Stimulated activated CD8-positive, alpha-beta memory T cell treated with anti-CD3 and anti-CD28 coated beads, Interleukin-15, amount 100 ng/mL, for 48 hours (primary cell): ENCODE measurements at places on chromosomes 5 and 9.

GRCh38 chr9:26773056-26773455 lies 119.5 kb downstream of the CAAP1 start:
- no peak for DNase-seq

DNA sequence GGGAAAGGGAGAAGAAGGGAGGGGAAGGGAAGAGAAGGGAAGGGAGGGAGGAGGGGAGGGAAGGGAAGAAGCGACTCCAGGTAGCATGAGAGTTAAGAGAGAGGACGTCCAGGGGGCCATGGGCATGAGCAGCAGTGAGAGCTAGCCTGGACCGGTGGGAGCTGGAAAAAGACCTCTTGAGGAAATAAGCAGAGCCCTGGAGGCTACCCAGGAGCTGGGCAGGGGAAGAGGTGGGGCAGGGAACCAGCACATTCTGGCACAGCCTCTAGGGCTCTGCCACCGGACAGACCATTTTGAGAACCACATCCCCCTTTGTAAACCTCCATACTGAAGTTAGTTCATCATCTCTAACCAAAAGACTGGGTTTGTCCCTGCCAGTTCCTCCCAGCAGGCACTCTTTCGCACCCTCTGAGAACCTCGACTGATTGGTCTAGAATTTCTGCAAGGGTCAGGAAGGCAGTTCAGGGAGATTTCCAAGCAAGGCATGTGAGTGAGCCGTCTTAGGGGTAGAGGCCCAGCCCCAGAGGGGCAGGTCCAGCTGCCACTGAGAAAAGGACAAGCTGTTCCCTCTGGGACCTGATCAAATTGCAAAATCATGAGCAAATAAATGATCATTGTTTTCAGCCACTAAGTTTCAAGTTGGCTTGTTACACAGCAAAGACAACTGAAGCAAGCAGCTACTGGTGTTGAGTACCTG lies 11.6 kb downstream of the NAIF1 start:
- no peak for DNase-seq

DNA sequence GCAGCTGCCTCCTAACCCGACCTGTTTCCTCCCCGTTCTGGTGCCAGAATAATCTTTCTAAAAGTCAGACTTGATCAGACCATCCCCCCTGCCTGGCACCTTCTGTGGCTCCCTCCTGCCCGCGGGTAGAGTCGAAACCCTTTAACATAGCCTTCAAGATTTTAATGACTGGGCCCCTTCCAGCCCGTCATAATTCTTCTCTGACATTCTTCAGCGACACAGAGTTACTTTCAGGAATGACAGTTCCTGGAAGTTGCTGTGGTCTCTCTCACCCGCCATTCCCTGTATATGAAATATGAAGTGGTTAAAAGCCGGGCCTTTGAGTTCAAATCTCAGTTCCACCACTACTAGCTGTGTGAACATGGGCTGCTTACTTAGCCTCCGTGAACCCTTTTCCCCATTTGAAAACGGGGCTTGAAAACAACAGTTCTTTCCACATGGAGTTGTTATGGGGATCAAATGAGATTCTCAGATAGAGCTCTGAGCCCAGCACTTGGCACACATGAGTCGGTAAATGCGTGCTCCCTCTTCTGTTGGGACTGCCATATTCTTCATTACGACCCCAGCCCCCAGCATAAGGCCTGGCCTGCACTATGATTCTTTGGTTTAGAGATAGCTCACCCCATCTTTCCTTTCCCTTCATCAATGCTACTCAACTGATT lies 737 bp downstream of the NANS start:
- DNase-seq: no peak

DNA sequence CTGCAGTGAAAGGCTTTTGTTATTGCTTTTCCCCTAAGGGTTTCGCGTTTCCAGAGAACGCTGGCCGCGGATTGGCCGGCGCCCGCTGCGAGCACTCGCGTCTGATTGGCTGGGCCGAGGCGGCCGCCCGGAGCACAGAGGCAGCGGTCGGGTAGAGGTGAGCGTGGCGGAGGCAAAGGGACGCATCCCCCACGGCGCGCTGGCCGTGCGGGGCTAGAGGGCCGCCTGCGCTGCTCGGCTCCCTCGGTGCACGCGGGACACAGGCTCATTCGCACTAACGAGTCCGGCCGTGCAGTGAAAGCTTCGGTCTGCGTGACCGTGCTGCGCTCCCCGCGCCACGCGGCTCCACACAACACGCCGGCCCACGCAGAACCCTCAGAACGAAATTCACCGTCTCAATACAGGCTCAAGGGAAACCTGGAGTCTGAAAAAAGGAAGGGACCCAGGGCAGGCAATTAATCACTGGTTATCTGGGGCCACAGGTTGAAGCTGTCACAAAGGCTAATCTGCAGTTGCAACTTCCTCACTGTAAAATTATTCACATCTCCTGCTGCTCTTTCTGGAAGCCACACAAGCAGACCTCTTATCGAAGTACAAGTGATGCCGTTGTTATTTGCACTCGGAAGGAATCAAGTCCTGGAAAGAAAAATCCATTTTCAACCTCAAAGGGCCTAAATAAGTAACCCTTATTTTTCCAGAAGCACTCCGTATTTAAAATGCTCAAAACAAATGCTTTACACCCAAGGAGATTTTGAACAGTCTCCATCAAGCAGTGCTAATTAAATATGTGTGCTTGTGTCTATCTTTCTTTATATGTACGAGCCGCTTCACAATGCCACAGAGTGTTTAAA lies 94.6 kb downstream of the ZNF608 start:
- peak; percentile 12 for DNase-seq

DNA sequence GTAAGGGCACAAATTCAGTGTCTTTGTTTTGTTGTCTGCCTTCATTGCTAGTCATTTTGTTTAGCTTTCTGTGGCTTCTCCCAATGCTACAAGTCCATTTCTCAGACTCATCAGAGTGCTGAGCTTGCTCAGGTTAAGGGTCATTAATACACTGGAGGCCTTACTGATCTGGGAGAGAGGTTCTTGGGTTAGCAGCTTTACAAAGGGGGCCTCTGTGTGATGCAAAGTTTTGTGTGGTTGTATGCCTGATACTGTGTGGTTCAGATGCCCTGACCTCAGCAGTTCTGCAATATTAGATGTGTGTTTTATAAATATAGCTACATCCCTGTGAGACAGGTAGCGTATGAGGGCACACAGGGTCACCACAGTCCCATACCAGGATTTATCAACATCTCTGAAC lies 34.8 kb upstream of the SMARCA2 start:
- DNase-seq: no peak

- DNase-seq: no peak
Measured at GRCh38 chr5:150062216-150062922, 24.0 kb downstream of the CSF1R start.

GRCh38 chr5:56048124-56048523 lies 53.4 kb upstream of the IL6ST start:
- no peak for DNase-seq

DNA sequence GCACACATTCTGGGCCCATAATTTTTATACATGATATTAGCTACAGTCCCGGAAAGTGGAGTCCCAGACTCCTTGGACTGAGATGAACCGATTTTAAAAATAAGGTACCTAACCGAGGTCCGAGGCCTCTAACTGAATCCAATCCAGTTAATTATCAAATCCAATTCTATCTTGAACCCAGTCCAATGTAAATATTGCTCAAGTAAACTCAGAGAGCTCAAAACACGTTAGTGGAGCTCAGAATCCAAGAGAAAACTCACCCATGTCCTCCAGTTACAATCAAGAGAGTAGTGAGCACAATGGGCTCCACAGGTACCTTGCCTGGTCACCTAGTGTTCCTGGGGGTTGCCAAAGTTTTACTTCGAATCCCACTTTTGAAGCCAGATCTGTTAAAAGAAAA lies 37.9 kb upstream of the DIRAS2 start:
- DNase-seq: no peak

GRCh38 chr5:100546001-100546400 lies 10.8 kb downstream of the FAM174A start:
- no peak for DNase-seq

- no peak for DNase-seq
Measured at GRCh38 chr9:26292943-26293342, 599.7 kb downstream of the CAAP1 start.

DNA sequence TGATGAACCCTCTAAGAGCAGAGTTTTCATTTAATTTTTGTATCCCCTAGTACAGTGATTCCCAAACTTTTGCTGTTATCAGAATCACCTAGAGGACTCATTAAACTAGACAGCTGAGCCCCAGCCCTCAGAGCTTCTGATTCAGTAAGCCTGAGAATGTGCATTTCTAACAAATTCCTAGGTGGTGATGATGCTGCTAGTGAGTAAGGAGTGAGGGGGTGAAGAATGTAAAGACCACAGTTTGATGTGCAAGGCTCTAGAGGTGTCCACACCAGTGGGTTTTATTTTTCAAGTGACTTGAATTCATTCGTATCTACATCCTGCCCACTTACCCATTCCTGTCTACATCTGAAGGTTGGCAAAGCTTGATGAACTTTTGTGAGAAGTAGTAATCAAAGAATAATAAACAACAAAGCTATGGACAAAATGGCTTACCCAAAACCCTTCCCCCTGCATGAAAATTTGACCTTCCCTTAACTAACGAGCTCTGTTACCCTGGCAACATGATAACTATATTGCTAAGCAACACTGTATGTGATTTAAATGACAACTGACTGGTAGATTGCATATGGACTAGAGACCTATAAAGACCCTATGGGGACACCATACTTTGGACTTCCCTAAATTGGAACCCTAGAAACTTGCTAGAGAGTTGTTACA lies 35.2 kb downstream of the DTWD2 start:
- no peak for DNase-seq

DNA sequence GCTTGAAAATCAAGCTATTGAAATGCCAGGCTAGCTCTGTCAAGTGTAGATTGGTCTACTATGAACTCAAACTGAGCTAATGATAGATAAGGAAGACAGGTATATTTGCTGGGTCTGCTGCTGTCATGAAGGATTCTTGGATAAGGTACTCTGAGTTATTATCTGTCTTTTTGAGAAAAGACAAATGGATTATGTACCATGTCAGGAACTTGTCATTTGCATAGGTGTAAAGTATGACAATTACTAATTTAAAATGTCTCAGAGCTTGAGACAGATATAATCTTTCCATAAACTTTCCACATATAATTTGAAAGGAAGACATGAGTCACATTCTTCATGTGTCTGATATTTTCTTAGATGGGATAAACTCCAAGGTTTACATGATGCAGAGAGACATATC lies 594.1 kb upstream of the PTPRD start:
- DNase-seq: no peak

GRCh38 chr5:56669534-56670483 lies 145.5 kb upstream of the MAP3K1 start:
- DNase-seq: peak; percentile 29

- DNase-seq: peak; percentile 75
Measured at GRCh38 chr5:140157032-140157781, 17.8 kb upstream of the CYSTM1 start.

GRCh38 chr5:1883925-1884677 lies 1.4 kb upstream of the IRX4 start:
- DNase-seq: no peak

GRCh38 chr9:34983209-34983608 lies 6.3 kb upstream of the DNAJB5 start:
- DNase-seq: no peak

DNA sequence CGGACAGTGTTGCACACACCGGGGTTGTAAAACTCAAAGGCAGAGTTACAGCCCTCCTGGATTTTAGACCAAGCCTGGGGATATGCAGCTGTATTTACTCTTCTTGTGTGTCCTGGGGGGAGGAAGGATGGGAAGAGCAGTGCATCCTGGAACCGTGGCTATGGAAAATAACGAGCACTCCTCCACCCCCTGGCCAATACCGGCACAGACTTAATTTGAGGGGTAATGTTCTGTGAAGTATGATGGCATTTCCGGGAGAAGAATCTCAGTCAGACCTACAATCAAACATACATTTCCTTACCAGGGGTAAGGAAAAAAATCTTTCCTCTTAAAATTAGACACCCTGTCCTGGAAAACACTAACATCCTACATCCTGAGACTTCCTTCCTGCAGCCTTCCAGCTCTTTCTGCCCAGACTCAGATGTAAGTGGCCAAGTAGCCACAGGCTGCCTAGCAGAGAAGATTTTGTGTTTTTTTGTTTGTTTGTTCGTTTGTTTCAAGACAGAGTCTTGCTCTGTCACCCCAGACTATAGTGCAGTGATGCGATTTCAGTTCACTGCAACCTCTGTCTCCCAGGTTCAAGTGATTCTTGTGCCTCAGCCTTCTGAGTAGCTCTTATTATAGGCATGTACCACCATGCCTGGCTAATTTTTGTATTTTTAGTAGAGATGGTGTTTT lies 11.0 kb upstream of the ERMP1 start:
- no peak for DNase-seq

DNA sequence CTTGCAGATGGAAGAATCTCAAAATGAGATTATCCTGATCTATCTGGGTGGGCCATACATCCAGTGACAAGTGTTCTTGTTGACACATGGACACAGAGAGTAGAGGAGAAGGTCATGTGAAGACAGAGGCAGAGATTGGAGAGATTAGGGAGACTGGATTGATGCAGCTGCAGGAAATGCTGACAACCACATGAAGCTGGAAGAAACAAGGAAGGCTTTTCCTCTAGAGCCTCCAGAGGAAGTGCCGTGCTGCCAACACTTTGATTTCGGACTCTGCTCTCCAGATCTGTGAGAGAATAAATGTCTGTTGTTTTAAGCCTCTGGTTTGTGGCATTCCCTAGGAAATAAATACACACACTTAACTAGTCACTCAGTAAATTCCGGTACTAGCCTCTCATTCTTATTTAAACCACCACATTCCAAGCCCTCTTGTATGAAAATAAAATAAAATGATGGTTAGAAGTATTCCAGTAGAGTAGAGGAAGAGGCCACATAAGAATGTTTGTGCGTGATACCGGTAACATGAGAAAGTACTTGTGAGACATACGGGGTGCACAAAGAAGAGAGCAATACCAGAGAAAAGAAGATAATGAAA lies 110.9 kb upstream of the DMAC1 start:
- no peak for DNase-seq

DNA sequence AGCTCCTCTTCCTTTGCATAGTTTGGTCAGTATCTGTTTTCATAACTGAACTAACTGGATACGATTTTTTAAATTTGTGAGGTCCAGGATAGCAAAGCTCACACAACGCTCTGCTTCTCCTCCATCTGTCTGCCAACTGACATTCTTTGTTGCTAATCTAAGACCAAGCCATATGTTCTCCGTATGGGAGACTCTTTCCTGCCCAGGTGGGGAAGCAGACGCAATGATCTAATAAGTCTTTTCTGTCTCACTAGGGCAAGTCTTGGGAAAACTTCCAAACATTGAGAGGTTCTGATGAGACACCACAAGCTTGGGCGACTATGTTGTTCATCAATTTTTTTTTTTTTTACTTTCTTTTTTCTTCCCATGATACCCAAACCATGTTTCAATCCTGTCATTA lies 558.5 kb downstream of the EFNA5 start:
- no peak for DNase-seq

GRCh38 chr5:170416526-170416925 lies 27.4 kb upstream of the KCNMB1 start:
- DNase-seq: no peak

- no peak for DNase-seq
Measured at GRCh38 chr9:133354766-133355165, 1.5 kb downstream of the SURF1 start.

DNA sequence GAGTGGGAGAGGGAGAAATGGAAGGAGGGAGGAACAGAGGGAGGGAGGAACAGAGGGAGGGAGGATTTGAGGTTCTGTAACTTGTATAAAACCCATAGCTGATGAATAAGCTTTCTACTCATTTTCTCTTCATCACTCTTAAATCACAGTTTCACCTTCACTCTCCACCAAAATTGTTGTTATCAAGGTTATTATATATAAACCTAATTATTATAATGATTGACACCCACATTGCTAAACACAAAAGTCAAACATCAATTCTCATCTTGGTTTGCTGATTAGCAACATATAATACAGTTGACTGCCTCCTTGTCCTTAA lies 229.0 kb upstream of the PAPPA start:
- no peak for DNase-seq
